ENCODE measurements at places on chromosomes 13 and 19.

DNA sequence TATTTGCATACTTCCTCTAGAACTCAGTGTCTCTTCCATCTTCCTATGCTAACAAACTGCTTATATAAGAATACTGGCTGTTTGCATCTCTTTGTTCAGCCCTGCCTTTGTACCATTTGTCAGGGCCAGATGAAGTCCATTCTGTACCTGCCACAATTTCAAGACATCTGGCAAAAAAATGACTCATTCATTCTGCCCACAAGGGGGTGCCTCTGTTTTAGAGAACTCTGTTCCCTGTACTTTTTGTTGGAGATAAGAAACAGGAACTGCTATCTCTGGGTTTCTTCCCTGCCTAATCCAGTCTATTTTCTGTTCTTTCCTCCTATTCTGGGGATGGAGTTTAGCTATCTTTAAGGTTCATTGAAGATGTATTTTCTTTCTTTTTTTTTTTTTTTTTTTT is 23.0 kb downstream of the ZNF568 start:
- DNase-seq, result peak; percentile 32

- peak; percentile 75 for DNase-seq
Observed at GRCh38 chr19:52722062-52723003, 12.5 kb downstream of the ZNF611 start.

DNA sequence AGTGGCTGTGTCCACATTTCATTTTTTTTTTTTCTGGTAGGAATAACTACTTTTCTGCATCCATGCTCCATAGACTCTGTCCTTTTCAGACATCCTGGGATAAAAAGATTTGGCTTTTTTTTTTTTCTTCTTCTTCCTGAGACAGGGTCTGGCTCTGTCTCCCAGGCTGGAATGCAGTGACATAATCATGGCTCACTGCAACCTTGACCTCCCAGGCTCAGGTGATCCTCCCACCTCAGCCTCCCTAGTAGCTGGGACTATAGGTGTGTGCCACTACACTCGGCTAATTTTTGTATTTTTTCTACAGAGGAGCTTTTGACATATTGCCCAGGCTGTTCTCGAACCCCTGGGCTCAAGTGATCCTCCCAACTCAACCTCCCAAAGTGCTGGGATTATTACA is 4.1 kb upstream of the ICAM3 start:
- no peak for DNase-seq

GRCh38 chr13:32278426-32278825 is 36.7 kb downstream of the ZAR1L start:
- peak; percentile 55 for DNase-seq

GRCh38 chr13:85729296-85729695 is 69.9 kb downstream of the SLITRK6 start:
- no peak for DNase-seq

DNA sequence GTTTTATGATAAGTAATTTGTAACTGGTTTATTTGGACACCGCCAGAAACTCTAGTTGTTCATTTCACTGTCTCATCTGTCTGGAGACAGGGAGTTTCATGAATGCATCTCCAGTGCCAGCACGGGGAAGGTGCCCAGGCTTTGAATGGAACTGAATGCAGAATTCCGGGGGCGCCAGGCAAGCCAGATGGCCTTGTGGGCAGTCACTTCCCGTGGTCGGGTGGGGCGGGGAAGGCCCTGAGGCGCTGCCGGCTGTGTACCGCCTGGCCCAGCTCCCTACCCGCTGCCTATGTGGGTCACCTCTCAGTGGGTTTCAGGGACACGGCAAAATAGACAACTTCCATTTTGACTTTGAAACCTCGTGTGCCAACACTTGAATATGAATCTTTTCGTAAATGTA is 28.8 kb upstream of the MCF2L start:
- DNase-seq, result no peak

DNA sequence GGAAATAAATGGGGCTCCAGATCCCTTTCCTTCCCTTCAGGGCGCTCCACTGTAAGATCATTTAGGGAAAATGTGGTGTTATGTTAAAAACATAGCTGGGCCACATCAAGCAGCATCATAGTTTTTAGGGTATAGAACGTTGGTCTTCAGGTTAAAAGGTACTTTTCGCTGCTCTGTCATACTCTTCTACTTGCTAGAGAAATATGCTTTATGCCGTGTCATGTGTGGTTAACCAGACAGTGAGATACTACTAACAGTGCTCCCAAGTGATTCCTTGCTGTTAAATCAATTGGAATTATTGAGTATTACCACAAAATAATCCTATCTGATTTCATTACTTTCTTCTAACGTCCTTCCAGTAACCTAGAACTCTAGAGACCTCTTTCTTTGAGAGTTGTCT is 1.1 kb upstream of the NDFIP2 start:
- DNase-seq, result no peak

Data from LHCN-M2 (cell line).